ENCODE measurements at places on chromosomes 1 and 21.

DNA sequence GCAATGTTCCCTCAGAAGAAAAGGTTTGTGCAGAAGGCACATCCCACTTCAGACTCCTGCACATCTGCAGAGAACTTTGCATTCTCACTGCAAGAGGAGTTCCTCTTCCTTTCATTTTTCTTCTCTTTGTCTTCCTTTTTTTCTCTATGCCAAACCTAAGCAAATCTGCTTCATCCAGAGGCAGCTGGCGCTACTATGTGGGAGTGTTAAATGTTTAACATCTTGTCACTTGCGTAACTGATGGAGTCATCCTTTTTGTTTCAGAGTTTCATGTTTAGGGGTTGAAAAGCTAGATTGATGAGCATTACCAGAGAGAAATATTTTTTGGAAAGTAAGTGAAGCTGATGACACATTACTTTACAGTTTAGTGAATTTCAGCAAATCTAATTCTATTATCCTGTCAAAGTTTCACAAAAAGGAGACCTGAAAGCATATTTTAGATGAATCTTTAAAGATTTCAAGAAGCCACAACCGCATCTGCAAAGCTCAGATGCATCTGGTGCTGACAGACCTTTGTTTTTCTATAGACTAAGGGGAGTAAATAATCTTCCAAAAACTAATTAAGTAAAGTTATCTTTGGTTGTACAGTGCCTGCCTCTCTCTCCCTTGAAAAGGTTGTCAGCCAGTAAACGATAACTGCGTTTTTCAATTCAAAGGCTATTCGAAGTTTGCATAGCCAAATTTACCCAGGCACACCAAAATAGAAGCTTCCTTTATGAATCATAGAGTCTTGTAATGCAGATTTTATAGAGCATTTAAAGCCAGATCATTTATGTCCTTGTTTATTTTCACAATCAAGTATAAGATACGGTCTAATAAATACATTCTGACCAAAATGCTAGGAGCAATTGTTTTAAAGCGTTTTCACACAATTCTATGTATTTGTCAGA is 1.2 kb upstream of the LRRC53 start:
- DNase-seq = no peak

- no peak for DNase-seq
Measured at GRCh38 chr1:42047508-42047880, 105.7 kb upstream of the GUCA2B start.

GRCh38 chr1:8926707-8927694 is 18.7 kb upstream of the CA6 start:
- DNase-seq = no peak

DNA sequence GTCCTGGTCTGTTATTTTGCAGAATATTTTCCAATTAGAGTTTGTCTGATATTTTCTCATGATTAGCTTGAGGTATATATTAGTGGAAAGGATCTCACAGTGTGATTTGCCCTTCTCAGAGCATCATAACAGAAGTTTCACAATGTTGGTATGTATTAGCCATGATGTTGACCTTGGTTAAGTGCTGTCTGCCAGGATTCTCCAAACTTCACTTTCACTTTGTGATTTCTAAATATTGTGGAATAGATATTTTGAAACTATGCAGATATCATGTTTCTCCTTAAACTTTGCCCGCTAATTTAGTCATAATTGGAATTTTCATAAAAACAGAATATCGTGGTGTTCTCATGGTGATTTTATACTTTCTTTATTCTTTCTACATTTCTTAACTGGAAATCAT is 98.0 kb upstream of the DEPDC1 start:
- no peak for DNase-seq

GRCh38 chr1:92380867-92381266 is 82.0 kb downstream of the RPAP2 start:
- no peak for DNase-seq

GRCh38 chr21:14862794-14863720 is 201.7 kb downstream of the NRIP1 start:
- DNase-seq = no peak

- no peak for DNase-seq
Measured at GRCh38 chr1:212915245-212916091, 34.9 kb upstream of the VASH2 start.

DNA sequence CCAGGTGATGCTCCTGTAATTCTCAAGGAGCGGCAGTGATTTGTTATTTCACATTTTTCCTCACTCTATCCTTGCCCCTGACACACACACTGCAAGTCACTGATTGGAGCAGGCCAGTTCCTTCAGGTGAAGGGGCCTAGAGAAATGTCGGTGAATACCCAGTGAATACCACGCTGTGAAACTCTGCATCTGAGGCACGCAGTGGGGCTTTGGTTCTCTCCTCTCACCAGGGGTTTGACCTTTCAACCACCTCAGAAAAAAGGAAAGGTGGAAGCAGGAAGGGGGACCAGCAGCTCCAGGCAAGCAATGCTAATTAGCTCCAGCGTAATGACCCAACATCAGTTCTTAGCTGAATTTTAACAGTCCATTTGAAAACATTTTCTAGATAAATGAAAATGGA is 532 bp upstream of the FAM177B start:
- DNase-seq = no peak

GRCh38 chr21:38486221-38486620 is 12.1 kb downstream of the ERG start:
- no peak for DNase-seq

- no peak for DNase-seq
Measured at GRCh38 chr1:196535727-196536126, 72.5 kb downstream of the KCNT2 start.

DNA sequence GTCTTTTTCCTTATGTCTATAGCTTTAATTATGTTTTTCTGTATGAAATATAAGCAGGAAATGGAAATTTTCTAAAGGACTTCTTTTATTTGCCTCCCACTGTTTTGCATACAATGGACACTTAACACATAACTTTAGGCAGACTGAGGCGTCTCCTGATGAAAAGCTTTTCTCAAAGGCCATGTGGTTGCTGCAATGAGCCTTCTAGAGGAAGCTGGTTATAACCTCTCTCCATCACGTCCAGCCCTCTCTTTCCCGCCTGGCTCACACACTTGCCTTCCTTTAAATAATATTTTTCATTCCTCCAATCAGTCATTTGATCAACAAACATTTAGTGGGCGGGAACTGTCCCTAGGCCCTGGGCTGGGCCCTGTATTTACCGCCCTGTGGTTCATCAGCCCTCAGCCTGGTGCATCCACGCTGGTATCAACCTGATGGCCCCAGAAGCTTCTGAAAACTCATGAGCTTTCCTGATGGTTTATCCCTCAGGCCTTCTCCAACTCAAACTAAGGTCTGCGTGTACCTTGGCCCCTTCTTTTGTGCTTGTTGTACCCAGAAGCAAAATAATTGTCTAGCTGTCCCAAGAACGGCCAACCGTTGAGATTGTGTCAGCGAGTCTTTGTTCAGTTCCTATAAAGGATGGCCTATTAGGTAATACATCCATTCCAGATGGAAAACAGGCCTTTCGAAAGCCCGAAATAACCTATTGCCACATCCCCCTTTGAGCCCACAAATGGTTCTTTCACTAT is 75.3 kb upstream of the LYST start:
- DNase-seq = no peak

GRCh38 chr1:54227091-54227602 is 27.2 kb downstream of the MRPL37 start:
- no peak for DNase-seq

DNA sequence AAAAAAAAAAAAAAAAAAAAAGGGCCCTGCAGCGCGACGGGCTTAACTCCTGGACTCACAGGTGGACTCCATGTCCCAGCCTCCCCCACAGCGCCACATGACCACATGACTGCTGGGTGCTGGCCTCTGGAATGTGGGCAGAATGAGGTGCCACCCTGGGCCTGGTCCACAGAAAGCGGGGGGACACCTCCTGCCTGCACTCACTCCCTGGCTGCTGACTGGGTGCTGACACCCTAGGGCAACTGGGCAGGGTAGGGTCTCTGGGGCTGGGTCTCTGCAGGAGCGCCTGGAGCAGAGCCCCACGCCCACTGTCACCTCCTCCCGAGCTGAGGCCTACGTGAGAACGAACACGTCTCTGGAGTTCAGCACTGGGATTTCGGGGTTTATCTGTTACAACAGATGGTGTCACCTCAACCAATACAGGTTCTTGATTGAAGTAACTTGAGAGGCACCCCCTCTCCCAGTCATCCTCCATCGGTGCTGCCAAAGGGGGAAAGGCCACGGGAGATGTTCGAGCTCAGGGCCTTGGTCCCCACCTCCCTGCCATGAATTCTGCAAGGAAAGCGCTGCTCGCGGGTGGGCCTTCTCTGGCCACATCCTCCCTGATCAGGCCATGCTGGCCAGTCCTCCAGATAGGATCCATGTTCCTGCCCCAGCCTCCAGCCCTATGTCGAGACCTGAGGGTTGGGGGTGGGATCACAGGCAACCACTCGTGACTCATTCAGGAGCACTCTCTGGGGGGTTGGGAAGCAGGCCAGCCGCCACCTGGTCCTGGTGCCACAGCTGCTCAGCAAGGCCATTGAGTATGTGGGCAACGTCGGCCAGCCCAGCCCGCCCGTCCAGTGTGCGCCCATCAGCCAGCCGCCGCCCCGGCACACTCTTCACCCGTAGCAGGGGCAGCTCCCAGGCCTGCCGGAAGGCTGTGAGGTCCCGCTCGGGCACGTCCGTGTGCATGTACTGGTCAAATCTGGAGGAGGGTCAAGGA is 5.4 kb downstream of the CPLANE2 start:
- DNase-seq = no peak

- no peak for DNase-seq
Measured at GRCh38 chr1:5501206-5501930, 490.9 kb downstream of the NPHP4 start.

GRCh38 chr1:77542813-77543420 is 139.5 kb downstream of the ZZZ3 start:
- DNase-seq = no peak

GRCh38 chr1:7313826-7314225 is 457.3 kb upstream of the VAMP3 start:
- no peak for DNase-seq

GRCh38 chr1:100942304-100943046 is 46.6 kb downstream of the SLC30A7 start:
- DNase-seq = no peak

GRCh38 chr1:22806584-22806983 is 95.9 kb downstream of the EPHB2 start:
- DNase-seq = no peak

DNA sequence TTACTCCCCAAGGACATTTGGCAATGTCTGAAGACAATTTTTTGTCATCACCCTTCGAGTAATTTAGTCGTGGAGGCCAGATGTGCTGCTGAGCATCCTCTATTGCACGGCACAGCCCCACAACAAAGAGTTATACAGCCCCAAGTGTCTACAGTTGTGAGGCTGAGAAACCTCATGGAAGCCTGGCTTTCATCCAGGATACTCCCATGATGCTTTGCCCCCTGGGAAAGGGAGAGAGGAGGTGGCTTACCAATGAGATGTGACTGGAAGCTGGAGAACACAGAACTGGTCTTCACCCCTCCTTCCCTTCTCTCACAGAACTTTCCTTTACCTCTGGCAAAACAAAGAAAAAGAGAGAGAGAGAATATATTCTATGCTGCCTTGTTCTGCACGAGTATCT is 150.9 kb upstream of the VAMP3 start:
- DNase-seq = no peak

GRCh38 chr1:196450143-196451095 is 157.8 kb downstream of the KCNT2 start:
- DNase-seq = no peak

DNA sequence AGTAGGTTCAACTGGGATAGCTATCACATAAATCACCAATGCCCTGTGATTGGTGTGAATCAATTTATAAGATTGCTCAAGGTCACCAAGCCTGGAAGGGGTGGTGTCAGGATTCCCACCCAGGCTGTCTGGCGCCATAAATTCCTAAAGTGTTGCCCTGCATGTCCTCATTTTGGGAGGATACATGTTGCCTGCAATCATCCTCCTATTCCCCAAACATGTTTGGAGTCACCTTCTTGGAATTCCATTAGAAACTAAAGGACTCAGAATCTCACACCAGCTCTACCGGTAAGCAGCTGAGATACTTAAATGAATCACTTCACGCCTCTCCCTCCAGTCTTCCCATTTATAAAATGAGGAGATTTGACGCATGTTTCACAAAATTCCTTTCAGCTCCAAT is 54.1 kb upstream of the SLC45A1 start:
- no peak for DNase-seq

- no peak for DNase-seq
Measured at GRCh38 chr1:41240781-41241353, 1.2 kb downstream of the SCMH1 start.

GRCh38 chr1:172630056-172630818 is 28.7 kb upstream of the FASLG start:
- no peak for DNase-seq

- DNase-seq = no peak
Measured at GRCh38 chr1:225897595-225898514, 8.9 kb upstream of the LEFTY1 start.

- DNase-seq = no peak
Measured at GRCh38 chr1:79124756-79125155, 118.2 kb upstream of the ADGRL4 start.

- no peak for DNase-seq
Measured at GRCh38 chr1:184101141-184101540, 49.6 kb downstream of the TSEN15 start.

- no peak for DNase-seq
Measured at GRCh38 chr1:234619794-234620247, 9.8 kb upstream of the IRF2BP2 start.

DNA sequence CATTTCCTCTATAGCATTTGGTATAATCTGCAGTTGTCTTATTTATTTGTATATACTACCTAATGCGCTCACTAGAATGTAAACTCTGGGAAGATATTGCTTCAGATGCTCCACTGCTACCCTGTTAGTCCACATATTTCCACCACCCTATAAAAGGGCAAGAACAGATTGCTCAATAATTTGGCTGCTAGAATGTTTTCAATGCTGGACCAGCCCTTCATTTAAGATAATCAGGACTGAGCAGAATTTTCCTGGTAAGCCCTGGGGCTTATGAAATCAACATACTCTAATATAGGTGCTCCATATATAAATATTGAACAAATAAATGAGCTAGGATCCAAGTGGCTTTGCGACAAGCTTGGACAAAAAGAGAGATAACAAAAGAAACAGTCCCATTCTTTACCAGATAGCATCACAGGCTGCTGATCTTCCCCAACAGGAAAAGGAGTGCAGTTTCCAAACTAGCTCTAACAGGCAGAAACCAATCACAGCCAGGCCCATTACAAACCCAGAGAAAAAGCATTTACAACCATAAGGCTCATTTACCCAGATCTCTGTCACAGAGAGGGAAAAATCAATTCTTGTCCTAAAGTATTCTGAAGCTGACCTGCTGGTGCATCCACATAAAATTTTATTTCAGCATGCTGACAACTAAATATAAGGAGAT is 8.3 kb downstream of the BCAR3 start:
- no peak for DNase-seq

DNA sequence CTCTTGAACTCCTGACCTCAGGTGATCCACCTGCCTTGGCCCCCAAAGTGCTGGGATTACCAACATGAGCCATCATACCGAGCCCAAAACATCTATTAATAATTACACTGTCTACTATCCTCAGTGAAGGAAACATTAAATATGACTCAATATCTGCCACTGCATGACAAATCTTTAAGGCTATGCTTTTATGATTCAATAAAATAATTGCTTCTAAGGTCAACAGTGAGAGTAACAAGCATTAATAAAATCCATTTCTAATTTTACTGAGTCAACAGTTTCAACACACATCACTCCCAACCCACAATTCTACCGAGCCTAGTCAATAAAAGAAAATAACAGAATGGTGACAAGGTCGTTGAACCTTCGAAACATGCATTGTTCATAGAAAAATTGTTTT is 125.5 kb upstream of the CHRM3 start:
- DNase-seq = no peak

Data from GM12878 (cell line).